ENCODE measurements at places on chromosomes 5 and 9. TPM values are rescaled to one million over a fixed set of nuclear protein-coding genes. Genes with fewer than 3 reads are reported as not detected.

The OLFM1 gene
- 6.7 TPM for total RNA-seq

The MRNIP gene
- 14.2 TPM for total RNA-seq

The HSPB3 gene
- total RNA-seq = 447 TPM

DNA sequence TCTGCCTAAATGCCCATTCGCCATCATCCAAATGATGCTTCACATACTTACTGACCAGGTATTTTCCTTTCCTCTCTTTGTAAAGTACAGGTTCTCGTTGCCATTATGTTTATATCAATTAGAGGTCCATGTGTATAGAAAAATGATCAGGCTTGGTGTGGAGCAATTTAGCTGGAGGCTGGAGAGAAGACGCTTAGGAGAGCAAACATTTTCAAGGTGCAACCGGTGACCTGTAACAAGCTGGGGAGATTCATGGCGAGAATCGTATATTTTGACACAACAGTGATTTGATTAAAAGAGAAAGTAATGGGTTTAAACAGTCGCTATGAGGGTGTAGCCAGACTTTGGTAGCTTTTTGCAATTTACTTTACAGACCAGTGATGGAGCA is 170.9 kb upstream of the TBCA start:
- H3K27ac ChIP-seq = no peak overlapping the region
- H3K27me3 ChIP-seq = peaks cover 4% of the 10 kb centered on the region
- no peaks in the 10 kb centered on the region for H3K36me3 ChIP-seq
- H3K4me1 ChIP-seq = no peaks in the 10 kb centered on the region

DNA sequence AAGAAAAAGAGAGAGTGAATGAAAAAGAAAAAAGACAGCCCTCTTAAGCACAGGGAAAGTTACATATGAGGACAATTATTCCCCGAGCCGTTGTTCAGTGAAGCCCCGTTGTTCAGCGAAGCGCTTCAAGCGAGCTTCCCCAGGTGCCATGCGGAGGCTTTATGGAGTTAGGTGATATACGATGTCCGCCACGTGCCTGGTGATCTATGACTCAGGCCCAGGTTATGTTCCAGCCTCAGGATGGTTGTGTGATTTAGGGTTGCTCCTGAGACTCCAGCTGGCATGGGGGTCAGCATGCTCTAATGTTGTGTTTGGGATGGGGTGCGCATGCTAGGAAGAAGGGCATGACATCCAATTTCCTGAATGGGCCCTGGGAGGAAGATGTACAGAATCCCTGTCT is 365.6 kb downstream of the CDK5RAP2 start:
- no peaks in the 10 kb centered on the region for H3K36me3 ChIP-seq
- H3K27me3 ChIP-seq = no peaks in the 10 kb centered on the region
- no peak overlapping the region for H3K27ac ChIP-seq
- no peak for DNase-seq

DNA sequence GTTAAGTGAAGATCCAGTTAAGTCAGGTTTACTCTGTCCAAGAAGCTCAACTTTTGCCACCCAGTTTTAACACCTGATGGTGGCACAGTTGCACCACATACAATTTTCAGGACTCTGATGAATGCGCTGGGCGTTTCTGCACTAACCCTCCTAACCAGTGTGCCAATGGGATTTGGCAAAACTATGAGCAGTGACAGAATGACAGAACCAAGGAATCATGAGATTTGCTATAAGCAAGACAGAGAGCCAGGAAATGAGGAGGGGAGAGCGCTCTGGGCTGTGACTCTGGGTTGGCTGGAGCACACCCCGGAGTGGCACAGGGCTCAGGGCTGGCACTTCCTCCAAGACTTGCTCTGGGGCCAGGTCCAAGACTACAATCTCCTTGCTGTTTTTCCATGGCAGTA is 84.1 kb downstream of the SH3PXD2B start:
- H3K36me3 ChIP-seq = peaks cover 27% of the 10 kb centered on the region
- H3K4me3 ChIP-seq = no peak overlapping the region
- no peak for DNase-seq
- H3K4me1 ChIP-seq = no peaks in the 10 kb centered on the region
- no peaks in the 10 kb centered on the region for H3K27me3 ChIP-seq

The RNF183 gene
- total RNA-seq = 0.53 TPM

The TEX48 gene
- total RNA-seq = not detected
